ENCODE measurements at places on chromosomes 6 and 20. TPM values are rescaled to one million over a fixed set of nuclear protein-coding genes. Genes with fewer than 3 reads are reported as not detected.

GRCh38 chr20:17836303-17836861, 132.2 kb downstream of the SNX5 start:
- DNase-seq = peak; percentile 84

The SYCP2L gene
- total RNA-seq = 1.3 TPM

DNA sequence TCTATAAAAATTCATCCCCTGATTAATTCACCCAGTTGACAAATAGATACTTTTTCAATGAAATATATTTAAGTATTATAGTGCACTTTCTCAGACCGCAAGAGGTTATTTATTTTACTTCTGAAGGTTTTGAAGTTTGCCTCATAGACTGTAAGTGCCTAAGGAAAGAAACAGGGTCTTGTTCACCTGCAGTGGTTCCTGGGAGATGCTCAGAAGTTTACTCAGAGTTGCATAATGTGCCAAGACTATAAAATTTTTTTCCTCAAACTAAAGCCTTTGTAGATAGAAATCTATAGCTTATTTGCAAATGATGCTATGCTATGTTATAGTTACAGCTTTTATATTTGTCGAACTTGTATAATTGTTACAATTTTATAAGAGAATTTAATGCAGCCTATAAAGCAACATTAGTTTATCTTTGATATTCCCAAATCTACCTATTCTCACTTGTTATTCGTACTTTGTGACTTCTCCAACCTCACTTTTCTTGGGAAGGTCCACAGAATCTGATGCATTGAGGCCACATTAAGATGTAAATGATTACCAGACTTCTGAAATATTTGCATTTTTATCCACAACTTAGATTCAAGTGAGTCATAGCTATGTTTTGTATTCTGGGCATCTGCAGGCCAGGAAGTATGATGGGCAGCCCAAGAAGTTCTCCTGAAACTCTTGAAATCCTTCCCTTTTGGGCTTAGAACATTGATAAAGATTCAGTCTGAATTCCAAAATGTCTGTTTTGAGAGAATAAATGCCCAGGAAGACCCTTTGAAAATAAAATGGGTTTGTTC, 35.7 kb downstream of the KCNQ5 start:
- no peak for DNase-seq

The AK9 gene
- total RNA-seq = 8.1 TPM

The FHL5 gene
- 4.1 TPM for total RNA-seq

DNA sequence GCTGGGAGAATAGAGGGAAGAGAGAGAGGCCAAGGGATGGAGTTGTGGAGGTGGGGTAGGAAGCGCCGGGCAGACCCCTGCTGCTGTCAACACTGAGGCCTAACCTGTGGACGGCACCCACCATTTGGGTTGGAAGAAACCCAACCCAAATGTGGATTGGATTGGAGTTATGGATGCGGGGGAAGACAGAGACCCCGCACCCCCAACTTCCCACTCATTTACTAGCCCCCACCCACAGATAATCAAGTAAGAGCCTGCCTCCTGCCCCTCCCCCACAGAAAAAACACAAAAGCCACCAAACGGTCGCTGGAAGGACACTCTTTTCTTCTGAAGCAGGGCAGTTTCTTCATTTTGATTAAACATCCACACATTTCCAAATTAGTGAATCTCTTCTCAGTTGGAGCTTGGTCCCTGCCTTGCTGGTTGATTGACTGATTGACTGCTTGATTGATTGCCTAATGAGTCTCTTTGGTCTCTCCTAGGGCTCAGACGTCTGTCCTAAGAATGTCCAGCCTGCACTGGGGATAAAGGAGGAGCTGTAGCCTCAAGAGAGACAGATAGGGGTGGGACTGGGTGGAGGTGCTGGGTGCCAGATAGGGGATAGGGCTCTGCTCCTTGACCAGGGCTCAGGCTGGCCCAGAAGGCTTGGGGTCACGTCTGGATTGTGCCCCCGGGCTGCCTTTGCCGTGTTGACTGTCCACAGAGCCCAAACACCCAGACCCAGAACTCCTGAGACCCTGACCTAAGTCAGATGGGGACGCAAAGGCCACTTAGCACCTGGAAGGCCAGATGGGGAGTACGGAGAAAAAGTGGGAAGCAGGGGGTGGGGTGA, 74.9 kb upstream of the FOXP4 start:
- DNase-seq = no peak

The GLP1R gene
- 2.4 TPM for total RNA-seq

GRCh38 chr6:22113026-22113766, 183.6 kb downstream of the PRL start:
- peak; percentile 14 for DNase-seq

DNA sequence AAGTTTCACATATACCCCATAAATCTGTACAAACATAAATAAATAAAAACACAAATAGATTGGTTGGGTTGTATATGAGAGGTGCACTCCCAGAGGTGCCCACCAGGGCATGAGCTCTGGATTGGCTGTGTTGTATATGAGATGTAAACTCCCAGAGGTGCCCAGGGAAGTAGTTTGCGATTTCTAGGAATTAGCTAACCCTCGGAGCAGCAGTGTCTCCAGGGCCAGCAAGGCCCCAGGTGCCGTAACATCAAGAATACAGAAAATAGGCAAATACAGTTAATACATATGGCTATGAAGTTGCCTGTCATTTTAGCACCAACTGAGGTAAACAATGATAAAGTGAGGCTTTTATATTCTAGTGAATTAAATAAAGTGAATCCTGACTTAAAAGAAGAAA, 5.4 kb upstream of the GINM1 start:
- no peak for DNase-seq

GRCh38 chr6:163405412-163406309, 8.9 kb upstream of the QKI start:
- peak; percentile 82 for DNase-seq

DNA sequence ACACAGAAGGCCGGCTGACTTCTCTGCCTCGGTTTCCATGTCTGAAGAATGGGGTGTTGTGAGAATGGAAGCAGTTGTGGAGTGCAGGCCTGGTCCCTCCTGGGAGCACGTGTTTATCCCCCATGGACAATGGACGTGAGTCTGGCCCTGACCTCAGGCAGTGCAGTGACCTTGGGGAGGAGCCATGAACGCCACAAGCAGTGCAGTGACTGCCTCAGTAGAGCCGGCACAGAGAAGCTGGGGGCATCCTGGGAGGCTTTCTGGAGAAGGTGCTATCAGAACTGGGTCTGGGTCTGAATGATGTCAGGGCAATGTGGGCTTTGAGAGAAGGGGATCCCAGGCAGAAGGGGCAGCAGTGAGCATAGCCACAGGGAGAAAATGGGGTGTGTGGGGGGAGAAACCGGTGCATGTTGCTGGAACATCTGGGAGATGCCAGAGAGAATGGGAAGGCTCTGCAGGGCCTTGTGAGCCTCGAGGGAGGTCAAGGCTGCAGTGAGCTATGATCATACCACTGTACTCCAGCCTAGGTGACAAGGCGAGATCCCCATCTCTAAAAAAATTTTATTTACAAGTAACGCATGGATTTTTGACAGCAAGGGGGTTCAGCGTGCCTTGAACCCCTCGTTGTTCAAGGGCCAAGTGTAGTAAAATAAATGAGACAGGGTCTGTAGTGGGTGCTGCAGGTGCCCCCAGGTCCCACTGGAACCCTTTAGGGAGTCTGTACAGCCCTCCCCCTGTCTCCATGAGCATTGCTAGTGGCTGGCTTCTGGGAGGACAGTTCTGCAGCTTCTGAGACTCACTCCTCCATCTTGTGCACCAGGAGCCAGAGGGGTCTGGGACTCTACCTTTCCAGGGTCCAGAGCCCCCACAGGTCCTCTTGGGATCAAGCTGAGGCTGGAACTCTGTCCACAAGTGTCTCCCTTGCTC, 27.0 kb upstream of the ZBP1 start:
- no peak for DNase-seq

DNA sequence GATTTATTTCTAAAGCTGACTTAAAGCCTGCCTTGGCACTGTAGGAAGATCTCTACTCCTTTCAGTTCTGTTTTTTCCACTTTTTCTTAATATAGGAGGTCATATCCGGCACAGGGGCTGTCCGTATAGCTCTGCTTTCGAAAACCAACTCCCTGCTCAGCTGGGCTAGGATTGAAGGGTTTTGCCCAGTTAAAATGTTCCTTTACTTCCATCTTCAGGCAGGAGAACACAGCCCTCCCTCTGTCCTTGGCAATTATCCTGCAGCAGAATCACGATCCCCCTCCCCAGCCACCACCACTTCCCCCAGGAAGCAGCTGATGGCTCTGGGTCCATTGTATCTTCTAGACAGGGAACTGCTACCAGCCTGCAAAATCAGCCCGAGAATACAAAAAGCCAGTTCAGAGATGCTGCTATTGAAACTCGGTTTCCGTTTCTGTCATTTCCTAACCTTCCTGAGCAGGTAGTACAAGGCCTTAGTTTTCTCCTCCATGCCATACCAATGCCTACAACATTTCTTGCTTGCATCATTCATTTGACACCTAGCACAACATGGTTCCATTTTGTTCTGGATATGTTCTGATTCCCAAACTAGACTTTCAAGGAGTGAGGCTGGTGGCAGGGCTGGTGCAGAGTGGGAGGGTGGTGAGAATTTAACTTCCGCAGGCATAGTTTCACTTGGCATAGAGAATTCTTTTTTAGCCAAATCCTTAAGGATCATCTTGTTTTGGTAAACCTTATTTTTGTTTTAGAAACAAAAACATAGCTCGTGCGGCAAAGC, 53.9 kb downstream of the FAM50B start:
- DNase-seq = no peak

The CST2 gene
- total RNA-seq = not detected

The MCCD1 gene
- total RNA-seq = not detected

GRCh38 chr6:21722510-21722909, 129.0 kb downstream of the SOX4 start:
- DNase-seq = no peak

GRCh38 chr6:81834141-81834681, 81.7 kb upstream of the TENT5A start:
- DNase-seq = peak; percentile 57

The TGM6 gene
- total RNA-seq = not detected

The ZNF311 gene
- total RNA-seq = 0.10 TPM

The FNDC11 gene
- not detected for total RNA-seq

The GMPR gene
- 91.1 TPM for total RNA-seq

DNA sequence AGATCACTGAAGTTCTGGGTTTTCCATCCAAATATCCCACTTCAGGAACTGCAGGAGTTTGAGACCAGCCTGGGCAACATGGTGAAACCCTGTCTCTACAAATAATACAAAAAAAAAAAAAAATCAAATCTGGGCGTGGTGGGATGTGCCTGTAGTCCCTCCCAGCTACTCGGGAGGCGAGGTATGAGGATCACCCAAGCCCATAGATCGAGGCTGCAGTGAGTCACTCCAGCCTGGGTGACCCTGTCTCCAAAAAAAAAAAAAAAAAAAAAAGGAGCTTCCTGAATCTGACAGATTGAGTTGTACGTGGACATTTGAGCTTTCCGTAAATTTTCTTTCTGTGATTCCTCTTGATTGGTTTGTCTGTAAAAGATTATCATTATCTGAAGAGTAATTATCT, 55.6 kb downstream of the TULP4 start:
- no peak for DNase-seq

GRCh38 chr20:53842301-53843099, 227.9 kb downstream of the BCAS1 start:
- no peak for DNase-seq

DNA sequence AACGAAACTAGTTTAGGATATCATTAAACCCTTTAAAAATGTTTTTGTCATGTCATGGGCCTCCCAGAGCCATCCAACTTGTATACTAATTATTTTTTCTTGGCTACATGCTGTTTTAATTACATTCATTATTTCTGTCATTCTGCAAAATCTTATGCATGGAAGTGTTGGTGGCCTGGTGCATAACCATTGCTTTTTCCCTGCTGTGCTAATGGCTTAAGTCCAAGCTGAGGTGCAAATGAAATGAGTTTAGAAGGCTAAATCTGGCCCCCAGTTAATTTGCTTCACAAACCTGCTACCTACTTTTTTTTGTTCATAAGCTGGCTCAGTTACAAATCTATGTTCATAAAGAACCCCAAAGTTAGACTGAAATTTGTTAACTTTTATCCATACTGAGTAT, 1249.9 kb downstream of the EPHA7 start:
- DNase-seq = no peak

DNA sequence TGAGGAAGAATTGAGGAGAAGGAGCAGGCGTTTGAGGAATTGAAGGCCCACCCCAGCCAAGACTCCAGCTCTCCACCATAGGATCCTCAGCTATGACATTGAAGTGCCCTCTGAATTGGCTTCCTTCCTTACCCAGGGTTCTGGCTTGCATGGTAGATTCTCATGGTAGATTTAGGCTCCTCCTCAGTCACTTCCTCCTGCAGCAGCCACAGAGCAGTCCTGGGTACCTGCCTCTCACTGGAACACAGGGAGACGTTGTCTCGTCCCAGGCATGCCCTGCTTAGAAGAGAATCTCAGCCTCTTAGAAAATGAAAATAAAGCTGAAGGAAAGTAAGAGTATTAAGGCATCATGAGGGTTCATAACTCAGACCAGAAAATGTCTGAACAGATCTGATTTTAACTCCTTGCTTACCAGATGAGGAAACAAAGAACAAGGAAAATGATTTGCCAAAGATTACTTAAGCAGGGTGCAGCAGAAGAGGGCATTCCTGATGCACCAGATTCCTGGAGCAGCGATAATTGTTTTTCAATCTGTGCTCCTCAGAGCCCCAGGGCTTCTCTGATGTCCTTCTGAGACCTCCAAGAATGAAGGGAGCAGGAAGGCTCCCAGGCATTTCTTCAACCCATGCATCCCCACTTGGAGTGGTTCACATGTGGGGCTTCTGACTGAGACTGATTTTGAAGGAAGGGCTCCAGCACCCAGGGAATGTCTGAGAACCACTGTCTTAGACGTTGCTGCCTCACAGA, 219.8 kb downstream of the HIVEP2 start:
- DNase-seq = no peak

The NDRG3 gene
- total RNA-seq = 31.1 TPM

DNA sequence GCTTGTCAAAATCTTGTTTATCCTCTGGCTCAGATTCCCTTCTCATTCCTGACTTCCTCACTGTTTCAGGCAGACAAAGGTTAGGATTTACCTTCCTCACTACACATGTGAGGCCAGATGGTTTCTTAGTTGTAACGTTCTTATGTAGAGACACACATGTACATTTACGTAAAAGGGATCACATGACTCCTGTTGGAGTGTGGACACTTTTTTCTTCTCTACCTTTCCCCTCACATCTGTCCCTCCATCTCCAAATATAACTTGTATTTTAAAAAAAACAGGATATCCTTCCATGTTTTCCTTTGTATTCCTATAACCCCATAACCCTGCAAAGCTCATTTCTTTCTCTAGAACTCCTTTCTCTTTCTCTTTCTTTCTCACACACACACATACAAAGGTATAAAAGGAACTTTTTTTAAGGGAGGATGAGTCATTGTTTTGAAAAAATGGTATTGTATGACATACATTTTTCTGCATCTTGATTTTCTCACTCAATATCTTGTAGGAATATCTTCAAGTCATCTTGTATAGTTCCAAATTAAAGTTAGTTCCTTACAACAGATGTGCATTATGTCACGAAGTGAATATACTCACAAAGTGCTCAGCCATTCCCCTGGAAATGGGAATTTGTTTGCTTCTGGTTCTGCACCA, 78.2 kb upstream of the SULF2 start:
- no peak for DNase-seq

The PARD6B gene
- total RNA-seq = 4.2 TPM
